B cell (primary cell): ENCODE measurements at places on chromosomes 7 and 10. TPM values are rescaled to one million over a fixed set of nuclear protein-coding genes. Genes with fewer than 3 reads are reported as not detected.

DNA sequence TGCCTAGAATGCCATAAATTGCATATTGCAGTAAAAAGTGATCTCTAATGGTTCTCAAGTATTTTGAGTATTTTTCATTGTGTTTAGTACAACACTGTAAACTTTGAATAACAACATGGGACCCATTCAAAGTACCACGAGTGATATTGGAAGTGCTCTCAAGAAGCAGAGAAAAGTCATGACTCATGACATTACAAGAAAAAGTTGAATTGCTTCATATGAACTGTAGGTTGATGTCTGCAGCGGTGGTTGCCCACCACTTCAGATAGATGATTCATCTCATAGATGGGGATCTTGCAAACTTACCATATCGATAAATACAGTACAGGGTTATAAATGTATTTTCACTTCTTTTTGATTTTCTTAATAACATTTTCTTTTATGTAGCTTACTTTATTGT lies 33.9 kb downstream of the ENTPD1 start:
- no peak for DNase-seq

The OR13A1 gene
- polyA plus RNA-seq = 5.8 and 8.2 TPM in 2 replicates

- no peak for DNase-seq
Measured at GRCh38 chr10:43234471-43235041, 32.3 kb downstream of the RASGEF1A start.

The SPDYE2 gene
- polyA plus RNA-seq = 0.07 TPM in 1 of 2 replicates, not detected in the other

GRCh38 chr7:64625114-64626082 lies 40.5 kb upstream of the ZNF107 start:
- DNase-seq = peak; percentile 44

- no peak for DNase-seq
Measured at GRCh38 chr7:35492451-35493175, 202.3 kb downstream of the HERPUD2 start.

The FAM25A gene
- polyA plus RNA-seq = not detected in 2 replicates
